ENCODE measurements at places on chromosomes 2 and 18. TPM values are rescaled to one million over a fixed set of nuclear protein-coding genes. Genes with fewer than 3 reads are reported as not detected.

UGT1A6 gene
- not detected for total RNA-seq

VAMP8 gene
- total RNA-seq: 30.9 TPM

PER2 gene
- total RNA-seq: 26.2 TPM

KIAA2012 gene
- total RNA-seq: not detected

MOB4 gene
- 17.5 TPM for total RNA-seq

C2orf66 gene
- not detected for total RNA-seq

LRP1B gene
- total RNA-seq: 0.28 TPM

TFCP2L1 gene
- 3.4 TPM for total RNA-seq

ANKRD53 gene
- total RNA-seq: 4.6 TPM

CRYGD gene
- total RNA-seq: not detected

CCDC141 gene
- total RNA-seq: 2.4 TPM

PIGN gene
- 31.8 TPM for total RNA-seq

HSBP1L1 gene
- 11.6 TPM for total RNA-seq

STAMBP gene
- total RNA-seq: 34.4 TPM

STARD6 gene
- not detected for total RNA-seq

SLC9A4 gene
- 1.4 TPM for total RNA-seq

POMC gene
- 5.7 TPM for total RNA-seq

ROCK2 gene
- total RNA-seq: 85.8 TPM

CMPK2 gene
- total RNA-seq: 31.1 TPM

L3MBTL4 gene
- 5.3 TPM for total RNA-seq

CREG2 gene
- not detected for total RNA-seq

DSG1 gene
- total RNA-seq: 1.1 TPM

RAPGEF4 gene
- 18.4 TPM for total RNA-seq

TSN gene
- total RNA-seq: 33.5 TPM

KIF1A gene
- total RNA-seq: not detected

AMMECR1L gene
- 18.6 TPM for total RNA-seq

SERPINB4 gene
- total RNA-seq: not detected

TNFAIP6 gene
- 12.0 TPM for total RNA-seq

KYNU gene
- total RNA-seq: 14.3 TPM

SERPINB13 gene
- not detected for total RNA-seq

SOWAHC gene
- 19.4 TPM for total RNA-seq

CLIP4 gene
- 31.3 TPM for total RNA-seq

DAPL1 gene
- total RNA-seq: not detected

RND3 gene
- total RNA-seq: 119 TPM
